ENCODE measurements at places on chromosomes 2 and 18. TPM values are rescaled to one million over a fixed set of nuclear protein-coding genes. Genes with fewer than 3 reads are reported as not detected.

GREB1 gene
- total RNA-seq, result 0.11 TPM

CD8B gene
- not detected for total RNA-seq

REG1B gene
- not detected for total RNA-seq

SERPINB13 gene
- total RNA-seq, result 5.9 TPM

SLC14A1 gene
- 0.25 TPM for total RNA-seq

EPB41L3 gene
- total RNA-seq, result 0.63 TPM

DYSF gene
- 0.82 TPM for total RNA-seq

CNDP1 gene
- not detected for total RNA-seq

SLC5A7 gene
- not detected for total RNA-seq

IL36A gene
- not detected for total RNA-seq

INHA gene
- 0.11 TPM for total RNA-seq

TMEM198 gene
- 1.0 TPM for total RNA-seq

CPS1 gene
- total RNA-seq, result 19.2 TPM

RNF152 gene
- total RNA-seq, result 14.4 TPM

ABCB11 gene
- total RNA-seq, result not detected

MAB21L4 gene
- 0.17 TPM for total RNA-seq

All from foreskin keratinocyte (primary cell).